SJSA1 (cell line): ENCODE measurements at places on chromosomes 11 and 22.

DNA sequence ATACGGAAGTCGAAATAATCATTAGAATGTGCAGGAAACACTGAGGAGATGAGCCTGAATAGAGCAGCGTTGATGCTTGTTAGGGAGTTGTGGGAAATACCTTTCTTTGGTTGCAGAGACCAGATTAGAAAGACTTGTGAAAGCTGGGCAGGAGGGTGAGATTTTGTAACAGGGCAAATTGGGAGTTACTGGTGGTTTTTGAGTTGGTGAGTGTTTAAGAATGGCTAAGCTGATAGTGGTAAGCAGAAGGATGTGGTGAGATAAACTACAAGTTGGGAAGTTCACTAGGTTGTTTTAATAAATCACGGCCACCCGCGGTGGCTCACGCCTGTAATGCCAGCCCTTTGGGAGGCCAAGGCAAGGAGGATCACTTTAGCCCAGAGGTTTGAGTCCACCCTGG, 34.4 kb downstream of the MCAM start:
- no peak for DNase-seq

DNA sequence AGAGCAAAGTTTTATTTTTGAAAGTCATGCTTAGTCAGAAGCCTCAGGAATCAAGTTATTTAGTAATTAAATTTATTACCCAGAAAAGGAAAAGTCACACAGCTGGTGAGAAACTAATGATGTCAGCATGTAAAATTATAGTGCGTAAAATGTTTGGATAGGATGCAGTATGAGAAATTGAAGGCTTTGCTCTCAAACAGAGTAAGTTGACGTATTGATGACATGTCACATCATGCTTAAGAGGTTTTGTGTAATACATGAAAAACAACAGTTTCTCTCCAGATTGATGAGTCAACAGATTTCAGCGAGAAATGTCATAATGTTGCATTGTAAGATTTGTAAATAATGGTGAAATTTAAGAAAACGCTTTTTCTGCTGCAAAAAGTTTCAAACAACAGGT, 769.8 kb downstream of the METTL15 start:
- DNase-seq: no peak

DNA sequence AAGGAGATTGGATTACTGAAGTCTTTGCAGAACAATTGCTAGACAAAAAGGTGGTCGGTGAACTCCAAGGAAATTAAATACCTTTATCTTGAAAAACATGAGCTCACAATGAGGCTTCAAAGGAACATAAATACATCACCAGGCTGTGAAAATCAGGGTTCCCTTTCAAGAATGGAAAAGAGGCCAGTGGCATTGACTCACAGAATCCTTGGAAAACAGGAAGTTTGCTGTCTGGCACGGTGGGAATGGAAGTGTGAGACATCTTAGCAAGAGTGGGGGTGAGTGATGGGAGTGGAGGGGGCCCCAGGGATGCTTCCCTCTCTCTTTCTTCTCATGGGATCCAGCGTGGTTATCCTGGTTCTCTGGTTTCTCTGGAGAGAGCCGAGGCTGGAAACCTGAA, 48.9 kb upstream of the TBCEL start:
- DNase-seq: no peak

- DNase-seq: no peak
Observed at GRCh38 chr11:6735306-6735705, 36.5 kb downstream of the OR2AG2 start.

- no peak for DNase-seq
Observed at GRCh38 chr22:39362932-39363331, 13.1 kb downstream of the SYNGR1 start.

- no peak for DNase-seq
Observed at GRCh38 chr11:118318581-118319336, 14.2 kb downstream of the CD3E start.

- peak; percentile 12 for DNase-seq
Observed at GRCh38 chr11:32154275-32154674, 63.4 kb downstream of the RCN1 start.

DNA sequence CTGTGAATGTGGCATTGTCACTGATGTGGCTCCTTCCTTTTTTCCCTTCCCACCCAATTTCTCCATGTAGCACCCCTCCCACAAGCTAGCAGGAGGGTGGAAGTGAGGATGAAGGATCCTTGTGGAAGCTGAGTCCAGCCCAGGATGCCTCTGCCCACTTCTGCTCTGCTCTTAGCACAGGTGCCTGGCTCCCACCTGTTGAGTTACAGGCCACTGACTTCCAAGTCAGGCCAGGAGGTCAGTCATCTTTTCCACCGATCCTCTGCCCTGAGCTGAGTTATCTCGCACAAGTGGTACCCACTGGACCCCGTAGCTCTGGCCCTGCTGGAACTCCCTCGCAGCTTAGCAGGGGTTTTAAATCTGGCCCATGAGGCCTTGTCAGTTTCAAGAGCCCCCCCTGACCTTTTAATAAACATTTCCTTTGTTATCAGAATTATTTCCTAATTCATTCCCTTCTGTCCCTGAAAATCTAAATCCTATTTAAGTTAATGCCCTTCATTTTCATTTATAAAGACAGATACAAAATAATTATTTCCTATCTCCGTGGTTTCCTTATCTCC, 125.3 kb upstream of the CADM1 start:
- no peak for DNase-seq

DNA sequence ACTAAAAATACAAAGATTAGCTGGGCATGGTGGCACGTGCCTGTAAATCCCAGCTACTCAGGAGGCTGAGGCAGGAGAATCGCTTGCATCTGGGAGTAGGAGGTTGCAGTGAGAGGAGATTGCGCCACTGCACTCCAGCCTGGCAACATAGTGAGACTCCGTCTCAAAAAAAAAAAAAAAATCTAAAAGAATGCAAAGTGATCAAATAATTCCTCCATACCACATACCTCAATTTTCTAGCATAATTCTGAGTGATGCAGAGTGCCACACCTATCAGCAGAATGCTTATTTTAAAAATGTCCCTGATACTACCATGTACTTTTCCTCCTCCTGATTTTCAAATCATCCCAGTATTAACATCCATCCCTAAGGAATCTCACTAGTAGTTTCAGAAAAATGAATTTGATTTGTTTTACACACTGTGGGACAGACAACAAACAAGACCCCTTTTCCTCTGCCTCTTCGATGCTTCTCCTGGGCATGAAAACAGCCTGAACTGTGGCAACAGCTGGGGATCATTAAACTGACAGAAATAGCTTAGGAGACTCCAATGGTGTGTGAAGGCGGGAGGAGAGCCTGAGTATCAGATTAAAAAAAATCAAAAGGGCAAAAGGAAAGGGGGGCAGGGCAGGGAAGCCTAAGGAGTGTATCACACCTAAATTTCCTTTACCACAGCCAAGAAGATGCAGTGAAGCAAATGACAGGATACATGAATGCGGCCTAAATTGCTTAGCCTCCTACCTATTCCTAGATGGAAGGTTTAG, 114.7 kb downstream of the SGSM3 start:
- DNase-seq: no peak

- peak; percentile 27 for DNase-seq
Observed at GRCh38 chr11:119486691-119487259, 63.8 kb upstream of the THY1 start.

- DNase-seq: no peak
Observed at GRCh38 chr11:12343526-12343925, 33.8 kb upstream of the PARVA start.

GRCh38 chr11:130473795-130474377, 25.4 kb downstream of the ADAMTS15 start:
- no peak for DNase-seq

- peak; percentile 80 for DNase-seq
Observed at GRCh38 chr22:30968015-30968923, at the start of gene MORC2. MORC2 (minus strand) TSS chr22:30968774; CDS start chr22:30967889, 885 bp downstream.

DNA sequence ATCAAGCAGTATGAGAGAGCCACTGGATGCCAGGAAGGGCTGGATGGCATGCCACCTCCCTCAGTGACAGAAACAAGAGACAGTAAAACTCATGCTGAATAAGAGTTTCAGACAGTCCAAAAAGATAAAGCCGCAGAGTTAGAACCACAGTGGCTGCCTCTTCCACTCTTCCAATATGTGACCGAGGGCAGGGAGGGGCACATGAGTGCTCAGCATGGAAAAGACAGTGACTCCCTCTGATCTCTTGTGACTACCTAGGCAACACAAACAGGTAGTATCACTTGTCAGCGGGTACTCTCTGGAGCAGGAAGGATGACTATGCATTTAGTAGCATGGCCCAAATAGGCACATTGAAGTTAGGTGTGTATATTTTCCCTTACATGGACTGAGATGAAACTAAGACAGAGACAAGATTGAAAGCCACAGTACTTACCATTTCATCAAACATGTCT, 295.4 kb downstream of the CADM1 start:
- DNase-seq: no peak

DNA sequence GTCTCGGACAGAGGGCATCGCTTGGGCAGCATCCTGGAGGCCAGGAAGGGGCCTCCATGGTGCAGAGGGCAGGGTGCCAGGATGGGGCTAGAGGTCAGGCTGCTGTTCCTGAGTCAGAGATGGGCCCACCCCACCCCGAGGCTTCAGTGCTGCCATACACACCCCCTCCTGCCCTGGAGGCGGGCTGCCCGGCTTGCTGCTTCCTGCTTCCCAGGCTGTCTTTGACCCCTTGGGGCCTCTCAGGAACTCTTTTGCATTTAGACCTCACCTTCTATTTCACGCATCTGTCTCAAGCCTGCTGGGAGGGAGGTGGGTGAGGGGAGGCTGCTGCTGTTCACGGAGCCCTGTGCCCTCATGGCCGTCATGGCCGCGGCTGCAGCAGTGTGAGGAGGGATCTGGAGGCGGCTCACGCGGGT, 6.6 kb upstream of the GRAMD4 start:
- DNase-seq: no peak

- no peak for DNase-seq
Observed at GRCh38 chr11:70603756-70604211, 205.5 kb downstream of the CTTN start.
